ENCODE measurements at places on chromosomes 16 and 17. TPM values are rescaled to one million over a fixed set of nuclear protein-coding genes. Genes with fewer than 3 reads are reported as not detected.

The CCL22 gene
- 0.37 TPM for total RNA-seq

- DNase-seq: no peak
Measured at GRCh38 chr17:38762231-38762630, 9.7 kb downstream of the PSMB3 start.

The GCGR gene
- not detected for total RNA-seq

DNA sequence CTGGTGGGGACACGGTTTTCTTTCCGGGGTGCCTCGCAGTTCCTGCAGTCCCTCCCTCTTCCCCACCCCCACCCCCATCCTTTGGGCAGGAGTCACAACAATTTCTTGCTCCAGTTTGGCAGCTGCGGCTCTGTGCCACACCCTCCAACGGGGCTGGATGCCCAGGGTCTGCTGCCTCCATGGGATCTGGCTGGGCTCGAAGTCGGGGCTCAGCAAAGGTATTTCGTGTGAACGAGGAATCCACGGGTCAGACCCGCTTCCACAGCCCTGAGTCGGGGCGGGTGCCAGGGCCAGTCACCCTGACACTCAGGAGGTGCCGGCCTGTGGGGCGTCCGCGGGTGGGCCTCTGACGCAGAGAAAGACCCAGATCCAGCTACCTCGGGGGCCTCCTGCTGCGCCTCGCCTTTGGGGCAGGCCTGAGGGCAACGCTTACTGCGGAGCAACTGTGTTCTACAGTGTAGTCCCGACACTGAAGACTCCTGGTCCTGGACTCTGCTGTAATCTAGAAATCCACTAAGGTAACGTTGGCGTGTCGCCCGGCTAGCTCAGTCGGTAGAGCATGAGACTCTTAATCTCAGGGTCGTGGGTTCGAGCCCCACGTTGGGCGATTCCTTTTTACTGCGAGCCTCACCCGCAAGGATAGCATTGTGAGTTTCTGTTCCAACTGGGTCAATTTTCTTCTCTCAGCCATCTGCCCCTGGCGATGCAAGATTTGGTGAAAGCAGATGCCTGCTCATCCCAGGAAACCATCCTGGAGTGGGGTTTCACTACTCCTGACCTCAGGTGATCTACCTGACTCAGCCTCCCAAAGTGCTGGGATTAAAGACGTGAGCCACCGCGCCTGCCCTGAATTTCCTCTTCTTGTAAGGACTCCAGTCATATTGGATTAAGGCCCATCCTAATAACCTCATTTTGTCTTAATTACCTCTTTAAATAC is 12.6 kb upstream of the OR1F1 start:
- no peak for DNase-seq

The TBX21 gene
- total RNA-seq: not detected

DNA sequence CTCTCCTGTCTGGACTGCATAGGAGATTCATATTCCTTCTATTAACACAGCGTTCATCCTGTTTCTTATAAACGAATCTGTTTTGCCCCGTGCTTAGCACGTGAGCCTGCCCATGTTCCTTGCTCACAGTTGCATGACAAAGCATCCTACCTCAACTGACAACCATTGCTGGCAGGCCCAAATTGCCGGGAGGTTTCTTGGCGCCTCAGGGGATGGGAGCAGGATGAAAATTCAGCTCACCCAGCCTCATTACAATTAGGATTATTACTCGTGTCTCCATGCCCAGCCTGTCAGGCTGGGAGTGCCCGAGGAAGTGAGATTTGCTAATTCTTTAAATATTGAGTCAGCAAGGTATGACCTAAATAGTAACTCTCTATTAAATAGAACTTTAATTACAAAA is 36.7 kb upstream of the HELZ start:
- no peak for DNase-seq

GRCh38 chr17:65190467-65191097 is 53.4 kb downstream of the RGS9 start:
- DNase-seq: no peak

The ARL5C gene
- total RNA-seq: not detected

The AARSD1 gene
- total RNA-seq: 11.9 TPM

The KRT17 gene
- total RNA-seq: 1.6 TPM

DNA sequence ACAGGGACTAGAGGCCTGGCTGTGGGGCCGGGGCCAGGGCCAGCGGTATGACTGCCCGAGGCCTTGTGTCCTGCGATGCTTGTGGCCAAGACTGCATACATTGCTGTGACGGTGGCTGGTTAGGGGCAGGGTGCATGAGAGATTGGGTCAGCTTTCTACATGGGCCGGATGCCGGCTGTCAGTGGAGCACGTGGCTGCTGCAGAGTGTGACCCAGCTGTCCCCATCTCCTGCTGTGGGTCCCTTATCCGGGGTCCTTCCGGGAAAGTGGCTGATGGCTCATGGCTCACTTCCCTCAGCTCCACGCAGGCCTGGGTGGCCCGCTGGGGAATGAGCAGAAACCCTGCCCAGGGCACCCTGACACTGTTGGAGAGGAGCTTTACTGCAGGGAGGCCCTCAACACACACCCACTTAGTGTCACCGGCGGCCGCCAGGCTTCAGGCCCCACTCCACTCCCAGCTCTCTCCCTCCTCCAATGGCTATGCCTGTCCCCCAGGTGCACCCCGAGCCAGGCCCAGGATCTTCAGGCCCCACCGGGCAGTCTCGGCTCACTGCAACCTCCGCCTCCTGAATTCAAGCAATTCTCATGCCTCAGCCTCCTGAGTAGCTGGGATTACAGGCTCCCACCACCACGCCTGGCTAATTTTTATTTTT is 808 bp upstream of the RGS11 start:
- DNase-seq: no peak

GRCh38 chr17:46770818-46771560 is 47.5 kb downstream of the WNT3 start:
- peak; percentile 83 for DNase-seq

DNA sequence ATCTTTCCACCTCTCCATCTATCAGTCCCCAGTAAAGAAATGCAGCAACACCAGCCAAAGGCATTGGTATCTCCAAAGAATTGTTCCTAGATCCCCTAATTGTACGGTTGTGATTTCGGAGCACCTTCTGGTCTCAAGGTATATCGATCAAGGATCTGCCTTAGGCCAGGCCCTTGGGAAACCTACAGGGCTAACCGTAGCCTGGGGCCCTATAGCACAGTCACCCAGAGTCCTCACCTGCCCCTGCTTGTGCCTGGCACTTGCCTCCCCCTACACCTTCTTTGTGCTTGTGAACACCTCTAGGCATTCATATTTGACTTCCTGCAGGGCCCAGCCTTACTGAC is 16.8 kb upstream of the AURKB start:
- no peak for DNase-seq

All from stomach (tissue), 19 donors.